Lung microvascular endothelial cell (primary cell): ENCODE measurements at places on chromosomes 3 and 15. TPM values are rescaled to one million over a fixed set of nuclear protein-coding genes. Genes with fewer than 3 reads are reported as not detected.

The SOX14 gene
- total RNA-seq, result not detected in 2 replicates

The CLCN2 gene
- 1.5 and 1.8 TPM in 2 replicates for total RNA-seq

The MYZAP gene
- 49.7 and 86.3 TPM in 2 replicates for total RNA-seq

The LOXL1 gene
- 0.20 and 1.1 TPM in 2 replicates for total RNA-seq

The CAPN3 gene
- 0.22 and 0.60 TPM in 2 replicates for total RNA-seq

The ARGFX gene
- not detected in 2 replicates for total RNA-seq

The GABRB3 gene
- 0.40 TPM in 1 of 2 replicates, not detected in the other for total RNA-seq

The FETUB gene
- not detected in 2 replicates for total RNA-seq

The P2RY13 gene
- total RNA-seq, result not detected in 2 replicates
